ENCODE measurements at places on chromosomes 2 and 18. TPM values are rescaled to one million over a fixed set of nuclear protein-coding genes. Genes with fewer than 3 reads are reported as not detected.

DNA sequence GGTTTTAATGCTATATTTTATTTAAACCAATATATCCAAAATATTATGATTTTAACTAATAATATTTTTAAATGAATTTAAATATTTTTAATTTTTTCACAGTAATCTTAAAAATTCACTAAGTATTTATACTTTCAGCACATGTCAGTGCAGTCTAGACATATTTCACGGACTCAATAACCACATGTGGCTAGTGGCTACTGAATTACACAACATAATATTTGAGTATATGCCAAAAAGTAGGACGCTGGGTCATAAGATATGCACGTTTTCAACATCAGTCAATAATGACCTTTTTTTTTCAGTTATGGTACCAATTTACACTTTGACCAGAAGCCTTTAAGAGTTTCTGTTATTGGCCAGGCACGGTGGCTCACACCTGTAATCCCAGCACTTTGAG lies 117.7 kb downstream of the GFPT1 start:
- no peak for DNase-seq

DNA sequence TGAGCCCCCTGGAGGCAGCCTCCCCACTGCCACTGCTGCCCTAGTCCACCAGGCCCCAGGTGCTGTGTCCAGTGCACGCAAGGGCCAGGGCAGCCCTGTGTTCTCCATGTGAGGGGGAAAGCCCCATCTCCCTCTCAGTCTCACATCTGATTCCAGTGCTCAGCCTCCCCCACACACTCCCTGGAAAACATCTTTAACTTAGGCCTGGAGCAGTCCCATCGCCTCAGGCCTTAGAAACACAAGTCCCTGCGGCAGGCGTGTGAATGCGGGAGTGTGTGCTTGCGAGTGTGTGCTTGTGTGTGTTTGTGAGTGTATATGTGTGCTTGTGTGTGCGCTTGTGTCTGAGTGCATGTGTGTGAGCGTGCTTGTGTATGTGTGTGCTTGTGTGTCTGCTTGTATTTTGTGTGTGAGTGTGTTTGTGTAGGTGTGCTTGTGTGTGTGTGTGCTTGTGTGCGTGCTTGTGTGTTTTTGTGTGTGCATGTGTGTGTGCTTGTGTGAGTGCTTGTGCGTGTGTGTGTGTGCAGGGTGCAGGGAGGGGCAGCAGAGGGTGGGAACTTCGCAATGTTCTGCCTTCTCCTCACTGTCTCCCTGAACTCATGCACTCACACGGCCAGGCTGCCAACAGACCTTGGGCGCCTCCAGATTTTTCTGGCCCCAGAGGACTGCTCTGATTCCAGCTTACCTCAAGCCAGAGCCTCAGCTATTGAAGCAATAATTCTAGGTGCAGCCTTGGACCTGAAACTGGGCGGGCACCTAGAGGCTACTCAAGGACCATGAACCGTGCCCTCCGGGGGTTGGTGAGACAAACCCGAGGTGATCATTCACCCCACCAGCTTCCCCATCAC lies 139.6 kb downstream of the CABLES1 start:
- no peak for DNase-seq

TNFRSF11A gene
- polyA plus RNA-seq: 1.6 TPM

- no peak for DNase-seq
Measured at GRCh38 chr2:24176326-24176725, 1.5 kb downstream of the FAM228A start.

GRCh38 chr2:223297788-223298187 lies 245.8 kb downstream of the KCNE4 start:
- no peak for DNase-seq

DNA sequence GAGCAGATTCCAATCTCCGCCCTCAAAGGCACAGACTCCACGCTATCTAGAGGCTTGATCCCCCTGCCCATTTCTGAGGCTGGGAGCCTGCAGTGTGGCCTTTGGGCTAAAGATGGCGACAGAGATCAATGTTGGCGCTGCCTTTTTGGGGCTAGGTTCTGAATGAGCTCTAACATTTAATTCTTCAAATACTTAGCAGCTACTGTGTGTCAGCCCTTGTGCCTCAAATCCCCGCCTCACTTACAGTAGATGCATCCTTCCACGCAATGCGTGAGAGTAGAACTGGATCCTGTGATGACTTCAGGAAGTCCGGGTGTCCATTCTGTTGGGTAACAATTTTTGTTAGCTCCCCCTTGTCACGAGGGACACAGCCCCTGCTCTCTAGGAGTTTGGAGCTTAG lies 12.4 kb downstream of the IL1F10 start:
- DNase-seq: no peak

DNA sequence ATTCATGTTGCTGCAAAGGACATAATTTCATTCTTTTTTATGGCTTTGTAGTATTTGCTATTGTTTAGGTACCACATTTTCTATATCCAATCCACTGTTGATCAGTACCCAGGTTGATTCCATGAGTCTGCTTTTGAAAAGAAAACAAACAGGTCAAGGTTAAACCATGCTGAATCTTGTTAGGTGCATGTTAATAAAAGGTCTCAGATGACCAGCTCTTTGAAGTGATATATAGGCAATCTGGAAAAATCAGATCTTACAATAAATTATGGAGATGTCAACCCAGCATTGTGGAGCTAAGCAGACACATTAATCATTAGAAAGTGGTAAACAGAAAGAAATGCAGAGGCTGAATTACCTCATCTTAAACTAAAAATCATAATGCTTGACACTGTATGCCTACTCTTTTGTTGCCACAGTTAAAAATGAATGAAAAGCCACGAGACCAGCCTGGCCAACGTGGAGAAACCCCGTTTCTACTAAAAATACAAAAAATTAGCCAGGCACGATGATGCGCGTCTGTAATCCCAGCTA lies 246.0 kb downstream of the CTNNA2 start:
- no peak for DNase-seq

DNA sequence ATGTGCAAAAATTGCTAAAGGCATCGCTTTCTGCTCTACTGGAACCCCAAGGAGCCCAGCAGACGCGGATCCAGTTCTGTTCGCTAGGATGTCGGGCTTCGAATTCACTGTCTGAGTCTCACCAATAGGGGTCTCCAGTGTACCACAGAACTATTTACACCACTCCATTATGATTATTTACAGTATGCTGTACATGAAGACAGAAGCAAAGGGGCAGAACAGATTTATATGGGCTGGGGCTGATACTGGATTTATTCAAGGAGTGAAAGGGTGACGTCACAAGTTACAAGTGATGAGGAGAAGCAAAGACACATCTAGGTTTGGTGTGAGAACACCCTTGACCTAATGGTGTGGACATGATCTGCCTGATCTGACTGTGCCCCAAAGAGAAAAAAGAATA lies 185.3 kb upstream of the ATP5MC3 start:
- peak; percentile 67 for DNase-seq

DNA sequence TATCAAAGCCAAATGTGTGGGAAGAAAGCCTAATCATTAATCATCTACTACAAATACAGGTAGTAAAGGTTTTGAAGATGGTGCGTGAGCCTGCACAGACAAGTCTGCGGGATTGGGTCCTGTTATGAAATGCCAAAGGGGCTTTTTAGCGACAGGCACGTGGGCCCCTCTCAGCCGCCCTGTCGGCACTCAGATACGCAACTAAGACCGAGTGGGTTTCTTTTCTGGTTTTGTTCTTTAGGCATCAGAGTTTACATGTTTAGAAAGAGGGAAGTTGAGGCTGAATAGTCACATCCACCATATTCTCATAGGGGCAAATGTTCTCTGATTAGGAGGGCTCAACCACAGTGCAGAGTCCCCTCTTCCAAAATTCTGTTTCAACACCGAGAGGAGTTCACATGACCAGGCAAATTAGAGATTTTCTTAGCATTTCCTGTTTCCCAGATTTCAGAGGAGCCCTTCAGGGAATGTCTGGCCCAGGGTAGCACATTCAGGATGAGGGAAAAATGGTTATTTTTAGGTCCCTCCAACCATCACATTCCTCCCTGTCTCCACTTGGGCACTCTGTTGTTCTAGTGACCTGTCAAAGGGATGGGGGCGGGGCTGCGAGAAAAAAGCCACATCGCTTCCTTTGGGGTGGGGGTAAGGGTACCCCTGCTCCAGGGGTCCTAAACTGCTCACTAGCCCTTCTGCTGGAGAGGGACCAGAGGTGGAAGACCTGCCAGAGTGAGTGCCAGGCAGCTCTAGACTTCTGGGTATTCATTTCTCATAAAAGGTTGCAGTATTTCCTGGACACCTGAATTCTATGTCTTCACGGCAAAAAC lies 159.2 kb downstream of the BCL2 start:
- DNase-seq: no peak

GRCh38 chr2:202566286-202566685 lies 68.5 kb upstream of the FAM117B start:
- DNase-seq: no peak

SERPINB2 gene
- polyA plus RNA-seq: not detected

GRCh38 chr18:63152096-63152495 lies 167.5 kb downstream of the BCL2 start:
- DNase-seq: no peak

DNA sequence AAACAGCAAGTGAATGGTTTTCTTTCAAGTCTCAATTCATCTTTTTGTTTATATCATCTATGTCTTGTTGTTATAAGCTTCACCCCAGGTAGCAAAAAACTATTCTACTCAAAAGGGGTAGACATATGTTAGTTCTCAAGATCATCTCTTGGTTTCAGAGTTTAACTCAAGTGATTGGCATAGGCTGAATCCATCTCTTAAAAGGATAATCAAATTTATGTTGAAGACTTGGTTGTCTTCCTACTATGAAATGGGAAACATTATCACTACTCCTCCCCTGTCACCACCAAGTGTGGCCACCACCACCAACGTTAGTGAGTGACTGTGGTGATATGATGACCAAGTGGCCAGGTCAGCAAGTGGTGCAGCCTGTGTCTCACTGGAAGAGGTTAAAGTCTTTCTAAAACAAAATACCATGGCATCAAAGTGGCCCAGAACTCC lies 1.5 kb downstream of the IL1B start:
- no peak for DNase-seq

DNA sequence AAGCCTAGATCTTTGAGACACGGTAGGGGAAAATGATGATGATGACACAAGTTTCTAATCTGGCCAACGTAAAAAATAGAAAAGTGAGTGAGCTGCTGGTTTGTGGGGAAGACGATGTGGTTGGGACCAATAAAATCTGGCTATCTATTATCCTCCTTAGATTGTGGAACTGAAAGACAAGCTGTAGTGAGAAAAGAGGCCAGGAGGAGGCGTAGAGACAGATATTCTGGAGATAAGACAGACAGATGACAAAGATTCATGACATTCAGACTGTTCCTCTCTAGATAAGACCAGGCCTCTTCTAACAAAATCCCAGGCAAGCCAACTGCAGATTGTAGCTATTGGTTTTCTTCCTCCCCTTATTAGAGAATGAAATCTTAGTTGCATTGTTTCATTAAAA lies 376.3 kb upstream of the UBE2E3 start:
- no peak for DNase-seq

DNA sequence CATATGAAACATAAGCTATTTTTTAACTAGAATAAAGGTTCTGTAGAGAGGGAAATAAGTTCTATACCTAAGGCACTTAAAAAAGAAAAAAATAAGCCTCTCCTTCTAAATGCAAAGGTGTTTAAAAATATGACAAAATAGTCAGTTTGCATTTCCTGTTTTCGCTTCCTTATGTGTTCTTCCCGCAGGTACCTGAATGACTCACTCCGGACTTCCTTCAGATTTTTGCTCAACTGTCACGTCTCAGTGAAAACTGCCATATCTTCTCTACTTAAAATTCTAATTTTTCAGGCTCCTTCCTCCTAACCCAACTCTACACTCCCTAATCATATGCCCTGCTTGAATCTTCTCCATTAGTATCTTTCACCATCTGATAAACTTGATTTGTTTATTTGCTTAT lies 1333.1 kb downstream of the LRP1B start:
- no peak for DNase-seq

DNA sequence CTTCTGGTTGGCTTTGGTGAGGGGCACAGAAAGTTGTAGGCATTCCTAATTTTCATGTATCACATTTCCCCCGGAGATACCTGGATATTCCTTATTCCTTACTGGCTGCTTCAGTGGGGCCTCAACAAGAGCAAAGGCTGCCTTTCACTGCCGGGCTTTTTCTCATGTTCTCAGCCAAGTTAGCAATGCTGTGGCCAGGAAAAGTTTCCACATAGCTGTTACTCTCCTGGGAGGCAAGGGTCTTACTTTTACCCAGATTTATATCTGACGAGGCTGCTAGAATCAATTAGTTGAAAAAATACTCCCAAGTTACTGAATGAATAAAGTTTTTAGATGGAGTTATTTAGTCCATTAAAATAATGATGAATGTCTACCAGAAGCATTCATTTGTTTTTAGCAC lies 230.5 kb downstream of the ZNF407 start:
- DNase-seq: no peak

- no peak for DNase-seq
Measured at GRCh38 chr2:201369775-201370174, 12.6 kb upstream of the FLACC1 start.

- DNase-seq: no peak
Measured at GRCh38 chr2:131121464-131121863, 16.3 kb downstream of the PLEKHB2 start.

NOSTRIN gene
- 10.6 TPM for polyA plus RNA-seq

CASP8 gene
- polyA plus RNA-seq: 9.3 TPM

DNA sequence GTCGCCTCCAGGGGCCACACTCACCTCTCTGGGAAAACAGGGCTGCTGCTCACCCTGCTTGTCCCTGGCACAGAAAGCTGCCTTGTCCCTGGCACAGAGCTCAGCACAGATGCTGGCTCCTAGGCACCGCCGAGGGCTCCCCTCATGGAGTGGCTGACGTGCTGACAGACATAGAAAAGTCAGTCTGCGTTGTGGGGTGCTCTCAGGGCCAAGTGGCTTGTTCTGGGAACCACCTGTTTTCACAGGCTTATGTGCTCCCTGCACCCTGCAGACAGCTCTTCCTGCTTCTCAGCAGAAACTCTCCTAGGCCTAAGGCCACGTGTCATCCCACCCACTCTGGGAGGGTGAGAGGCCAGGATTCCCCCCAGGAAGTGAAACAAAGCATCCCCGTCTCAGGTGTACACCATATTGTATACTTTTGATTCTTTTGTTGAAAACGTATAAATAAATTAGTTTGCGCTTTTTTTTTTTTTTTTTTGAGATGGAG lies 84.7 kb upstream of the TMEM200C start:
- DNase-seq: no peak

- DNase-seq: no peak
Measured at GRCh38 chr2:181008407-181008806, 28.0 kb downstream of the UBE2E3 start.

ANKRD30BL gene
- not detected for polyA plus RNA-seq

PUM2 gene
- polyA plus RNA-seq: 48.6 TPM

- no peak for DNase-seq
Measured at GRCh38 chr2:218733171-218734021, 22.8 kb downstream of the TTLL4 start.
